ENCODE measurements at places on chromosomes 6 and 20. TPM values are rescaled to one million over a fixed set of nuclear protein-coding genes. Genes with fewer than 3 reads are reported as not detected.

DNA sequence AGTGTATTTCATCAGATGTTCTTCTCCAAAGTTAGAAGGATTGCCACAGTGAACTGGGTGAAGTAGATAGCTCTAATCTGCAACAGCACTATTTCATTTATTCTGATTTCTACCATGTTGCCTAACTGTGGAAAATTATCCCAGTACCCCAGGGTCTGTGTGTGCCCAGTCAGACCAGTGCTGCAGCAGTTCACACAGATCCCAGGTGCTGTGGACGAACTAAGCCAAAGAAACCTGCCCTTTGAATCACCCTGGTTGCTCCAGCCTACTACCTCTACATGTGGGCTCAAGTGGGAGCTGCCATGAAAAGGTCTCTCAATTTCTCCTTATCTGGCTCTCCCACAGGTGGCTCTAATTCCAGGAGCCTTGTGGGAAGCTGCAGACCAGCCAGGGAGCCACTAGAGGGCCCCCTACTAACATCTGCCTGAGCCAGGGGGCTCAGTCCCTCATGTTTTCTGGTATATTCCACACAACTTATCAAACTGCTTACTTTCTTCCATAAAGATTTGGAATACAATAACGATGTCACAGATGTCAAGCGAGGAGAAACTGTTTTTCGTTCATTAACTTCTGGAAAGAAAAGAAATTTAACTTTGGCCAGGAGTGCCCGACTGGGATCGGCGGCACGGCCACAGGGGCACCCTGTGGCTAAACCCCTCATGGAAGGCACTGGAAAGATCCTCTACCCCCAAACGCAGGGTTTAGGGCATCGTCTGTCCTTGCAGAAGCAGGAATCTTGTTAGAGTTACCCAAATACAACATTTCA is 31.6 kb upstream of the LY86 start:
- DNase-seq, result no peak

DNA sequence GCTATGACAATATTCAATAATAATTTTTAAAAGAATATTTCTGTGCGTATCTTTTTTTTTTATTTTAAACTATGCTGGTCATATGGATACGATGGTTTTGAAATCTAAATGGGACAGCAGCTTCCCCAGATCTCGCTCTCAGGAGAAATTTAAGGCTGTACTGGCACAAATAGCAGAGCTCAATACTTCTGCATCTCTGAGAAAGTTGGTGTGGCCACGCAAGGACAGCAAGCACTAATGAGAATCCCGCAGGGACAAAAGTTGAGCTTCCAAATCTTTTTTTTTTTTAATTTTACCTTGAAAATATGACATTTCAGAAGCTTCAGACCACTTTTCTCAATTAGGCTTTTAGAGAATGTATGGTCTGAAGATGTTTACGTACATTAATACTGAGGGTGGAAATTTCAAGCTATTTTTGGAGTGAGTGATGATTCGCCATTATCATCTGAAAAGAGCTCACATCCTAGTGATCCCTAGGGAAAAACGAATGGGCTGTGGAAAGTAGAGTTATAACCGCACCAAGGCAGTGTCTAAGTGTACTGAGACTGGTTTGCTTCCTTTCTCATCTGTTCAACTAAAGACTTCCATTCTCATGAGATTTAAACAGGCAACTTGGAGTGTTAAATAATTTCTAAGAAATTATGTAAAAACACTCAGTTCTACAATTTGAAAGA is 840.0 kb downstream of the C6orf118 start:
- DNase-seq, result no peak

DNA sequence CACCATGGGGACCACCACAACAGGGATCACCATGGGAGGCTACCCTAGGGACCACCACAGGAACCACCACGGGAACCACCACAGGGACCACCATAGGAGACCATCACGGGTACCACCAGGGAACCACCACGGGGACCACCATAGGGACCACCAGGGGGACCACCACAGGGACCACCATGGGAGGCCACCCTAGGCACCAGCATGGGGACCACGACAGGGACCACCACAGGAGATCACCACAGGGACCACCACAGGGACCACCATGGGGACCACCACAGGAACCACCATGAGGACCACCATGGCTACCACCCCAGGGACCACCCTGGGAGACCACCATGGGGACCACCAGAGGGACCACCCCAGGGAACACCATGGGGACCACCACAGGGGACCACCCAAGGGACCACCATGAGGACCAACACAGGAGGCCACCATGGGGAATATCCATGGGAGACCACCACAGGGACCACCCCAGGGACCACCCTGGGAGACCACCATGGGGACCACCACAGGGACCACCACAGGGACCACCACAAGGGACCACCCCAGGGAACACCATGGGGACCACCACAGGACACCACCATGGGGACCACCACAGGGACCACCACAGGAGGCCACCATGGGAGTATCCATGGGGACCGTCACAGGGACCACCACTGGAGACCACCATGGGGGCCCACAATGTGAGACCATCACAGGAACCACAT is 67.6 kb upstream of the MPC1 start:
- DNase-seq, result no peak

- no peak for DNase-seq
Measured at GRCh38 chr6:128538763-128539162, 18.4 kb upstream of the PTPRK start.

- no peak for DNase-seq
Measured at GRCh38 chr6:128412680-128413079, 107.7 kb downstream of the PTPRK start.

DNA sequence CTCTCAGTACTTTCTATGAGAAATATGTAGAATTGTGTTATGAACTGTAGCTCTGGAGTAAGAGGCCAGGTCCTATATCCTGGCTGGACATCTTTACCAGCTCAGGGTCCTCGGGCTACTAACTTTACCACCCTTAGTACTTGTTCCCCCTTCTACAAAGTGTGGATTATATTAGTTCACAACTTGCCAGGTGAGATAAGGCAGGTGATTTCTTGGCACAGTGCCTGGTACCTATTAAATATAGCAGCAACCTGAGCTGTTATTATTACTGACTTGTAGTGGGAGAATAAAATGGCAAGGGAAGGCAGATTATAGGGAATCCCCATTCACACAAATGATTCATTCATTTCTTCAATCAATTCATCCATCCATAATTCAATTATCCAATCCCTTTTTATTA is 150.1 kb downstream of the DOK5 start:
- no peak for DNase-seq

DNA sequence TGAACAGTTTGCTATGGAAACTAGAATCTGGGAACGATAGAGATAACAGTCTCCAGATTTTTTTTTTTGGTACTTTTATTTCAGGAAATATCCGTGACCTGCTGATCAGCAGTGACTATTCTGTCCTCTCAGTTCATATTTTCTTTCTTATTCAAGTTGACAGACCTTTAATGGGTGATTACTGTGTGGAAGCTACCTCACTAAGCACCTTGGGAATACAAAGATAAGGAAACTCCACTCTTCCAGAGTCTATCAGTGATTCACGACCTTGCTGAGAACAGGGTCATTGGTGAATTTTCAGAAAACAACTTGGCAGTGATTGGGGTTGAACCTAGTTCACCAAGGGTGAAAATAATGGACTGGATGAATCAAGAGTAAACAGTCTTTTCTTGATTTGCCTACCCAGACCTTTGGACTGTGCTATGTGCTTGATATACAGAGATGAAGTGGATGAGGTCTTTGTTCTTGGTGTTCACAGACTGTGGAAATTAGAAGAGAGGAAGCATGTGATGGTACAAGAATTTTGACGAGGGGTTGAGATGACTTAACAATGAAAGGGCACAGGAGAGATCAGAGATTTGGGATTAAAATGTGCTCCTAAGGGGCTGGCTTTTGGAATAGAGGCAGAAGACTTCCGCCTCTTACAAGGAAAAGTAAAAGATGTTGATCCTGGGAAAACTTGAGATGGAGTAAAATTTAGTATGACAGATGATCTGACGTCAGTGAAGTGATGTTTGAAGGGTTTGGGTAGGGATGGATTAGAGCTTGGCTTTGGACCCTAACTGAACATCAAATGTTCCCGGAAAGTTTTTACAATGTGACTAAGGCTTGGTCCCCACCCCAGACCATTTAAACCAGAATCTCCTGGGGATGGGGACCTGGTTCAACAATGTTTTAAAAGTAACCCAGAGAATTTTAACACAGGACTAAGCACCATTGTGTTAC is 1.2 kb downstream of the KAT14 start:
- no peak for DNase-seq

DNA sequence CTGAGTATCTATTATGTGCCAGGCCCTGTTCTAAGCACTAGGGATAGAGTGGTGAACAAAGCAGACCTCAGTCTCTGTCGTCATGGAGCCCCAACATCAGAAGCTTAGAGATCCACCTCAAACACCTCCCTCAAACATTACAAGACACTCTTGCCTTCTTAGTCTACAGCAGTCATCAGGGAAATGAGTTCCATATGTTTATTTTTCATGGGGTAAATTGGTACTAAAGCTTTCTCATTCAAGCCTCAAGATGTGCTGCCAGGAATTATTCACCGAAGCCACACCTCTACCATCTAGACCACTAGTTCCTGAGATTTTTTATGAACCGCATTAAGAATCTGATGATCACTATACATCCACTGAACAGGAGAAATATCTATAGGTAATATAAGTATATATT is 59.0 kb upstream of the TFB1M start:
- no peak for DNase-seq

DNA sequence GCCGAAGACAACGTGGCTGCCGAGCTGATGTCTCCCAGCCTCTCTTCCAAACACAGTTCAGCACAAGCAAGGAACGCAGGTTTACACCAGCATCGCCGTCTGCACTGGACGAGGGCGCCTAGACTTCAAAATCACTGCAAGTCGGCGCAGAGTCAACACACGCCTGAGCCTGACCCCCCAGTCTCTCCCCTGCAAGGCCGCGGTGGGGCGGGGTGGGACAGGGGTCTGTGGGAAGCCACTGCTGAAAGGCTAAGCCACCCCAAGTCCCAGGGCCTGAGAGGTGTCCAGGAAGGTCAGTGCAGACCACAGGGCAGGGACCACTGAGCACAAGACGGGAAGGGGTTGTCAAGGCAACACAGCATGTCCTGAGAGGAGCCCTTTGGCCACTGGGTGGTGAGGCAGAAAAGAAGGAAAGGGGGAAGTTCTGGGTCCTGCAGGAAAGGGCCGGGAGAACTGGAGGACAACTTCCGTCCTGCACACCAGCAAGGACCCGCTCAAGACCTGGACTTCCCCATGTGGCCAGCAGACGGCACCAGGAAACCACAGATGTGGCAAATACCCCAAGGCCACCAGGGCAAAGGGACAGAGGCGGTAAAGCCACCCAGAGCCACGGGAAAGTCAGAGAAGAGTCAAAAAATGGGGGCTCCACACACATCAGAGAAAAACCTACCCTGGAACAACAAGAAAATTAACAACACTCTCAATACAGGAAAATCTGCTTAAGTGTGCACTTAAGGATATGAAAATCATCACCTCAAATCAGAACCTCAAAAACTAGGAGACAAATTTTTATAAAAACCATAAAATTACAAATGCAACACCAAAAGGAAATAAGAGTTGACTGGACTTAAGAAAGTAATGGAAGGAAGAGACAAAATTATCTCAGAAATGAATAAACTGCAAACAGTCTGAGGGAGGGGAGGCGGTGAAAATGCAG is 84.8 kb downstream of the TAF4 start:
- DNase-seq, result peak; percentile 69

GRCh38 chr6:7198833-7199800 is 91.4 kb downstream of the RREB1 start:
- DNase-seq, result no peak

The KPNA5 gene
- total RNA-seq, result 10.0 TPM

The DDX43 gene
- not detected for total RNA-seq

The GRM1 gene
- total RNA-seq, result not detected
